Pancreas (tissue), 10 donors: ENCODE measurements at places on chromosomes 1 and 21. TPM values are rescaled to one million over a fixed set of nuclear protein-coding genes. Genes with fewer than 3 reads are reported as not detected.

Gene NUDC
- total RNA-seq, result 31.1 TPM

DNA sequence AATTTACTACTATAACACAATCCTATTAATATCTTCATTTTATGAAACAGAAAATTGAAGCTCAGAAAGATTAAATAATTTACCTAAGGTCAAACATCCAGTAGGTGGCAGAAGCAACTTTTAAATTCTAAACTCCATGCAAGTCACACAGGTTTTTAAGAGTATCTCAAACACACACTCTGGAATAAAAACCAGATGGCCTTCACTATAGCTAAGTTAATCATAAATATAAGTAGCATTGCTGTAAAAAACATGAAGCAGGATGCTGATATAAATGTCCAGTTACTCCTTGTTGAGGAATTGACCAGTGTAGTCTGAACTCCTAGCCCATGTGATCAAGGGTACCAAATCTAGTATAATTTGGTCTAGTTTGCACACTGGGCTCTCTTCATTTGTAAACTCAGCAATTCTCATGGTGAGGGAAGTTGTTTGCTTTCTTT is 9.4 kb upstream of the FMO3 start:
- H3K27me3 ChIP-seq, result no peaks in the 10 kb centered on the region
- H3K36me3 ChIP-seq, result no peaks in the 10 kb centered on the region
- peaks cover 3% of the 10 kb centered on the region for H3K4me1 ChIP-seq
- no peak overlapping the region for H3K4me3 ChIP-seq
- no peak for DNase-seq

- H3K4me1 ChIP-seq, result peaks cover 4% of the 10 kb centered on the region
- no peaks in the 10 kb centered on the region for H3K27me3 ChIP-seq
- H3K4me3 ChIP-seq, result no peak overlapping the region
- DNase-seq, result no peak
- no peaks in the 10 kb centered on the region for H3K36me3 ChIP-seq
Observed at GRCh38 chr1:184597650-184598357, 156.9 kb downstream of the EDEM3 start.

DNA sequence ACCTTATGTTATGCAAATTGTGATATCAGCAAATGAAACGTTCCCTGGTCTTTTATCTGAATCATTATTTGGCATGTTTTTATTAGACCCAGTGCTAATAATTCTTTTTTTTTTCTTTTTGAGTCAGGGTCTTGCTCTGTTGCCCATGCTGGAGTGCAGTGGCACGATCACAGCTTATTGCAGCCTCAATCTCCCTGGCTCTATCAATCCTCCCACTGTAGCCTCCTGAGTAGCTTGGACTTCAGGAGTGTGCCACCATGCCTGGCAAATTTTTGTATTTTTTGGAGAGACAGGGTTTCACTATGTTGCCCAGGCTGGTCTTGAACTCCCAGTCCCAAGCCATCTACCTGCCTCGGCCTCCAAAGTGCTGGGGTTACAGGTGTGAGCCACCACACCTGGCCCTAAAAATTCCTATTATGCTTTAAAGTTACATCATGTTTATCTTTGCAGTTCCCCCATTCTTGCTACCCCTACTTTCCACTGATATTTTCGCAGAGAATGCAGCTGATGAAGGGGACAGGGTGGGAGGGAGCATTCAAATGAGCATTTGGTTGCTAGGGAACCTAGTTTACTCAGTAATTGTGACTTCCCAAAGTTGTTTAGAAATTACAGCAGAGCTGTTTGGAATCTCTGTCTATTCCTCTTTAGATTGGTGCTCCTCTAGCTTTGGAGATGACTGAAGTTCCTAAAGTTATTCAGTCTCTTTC is 18.4 kb downstream of the C1orf21 start:
- H3K4me1 ChIP-seq, result peaks cover 2% of the 10 kb centered on the region
- no peaks in the 10 kb centered on the region for H3K36me3 ChIP-seq
- no peaks in the 10 kb centered on the region for H3K27me3 ChIP-seq
- no peak for DNase-seq

- no peaks in the 10 kb centered on the region for H3K36me3 ChIP-seq
- peaks cover 12% of the 10 kb centered on the region for H3K4me1 ChIP-seq
- H3K27me3 ChIP-seq, result no peaks in the 10 kb centered on the region
- peak overlapping the region; percentile 93 for H3K27ac ChIP-seq
- peak overlapping the region; percentile 60 for H3K4me3 ChIP-seq
Observed at GRCh38 chr1:50976890-50977574, 7.0 kb downstream of the CDKN2C start.
